Lower lobe of right lung (tissue), 2 donors: ENCODE measurements at places on chromosomes 6 and 20. TPM values are rescaled to one million over a fixed set of nuclear protein-coding genes. Genes with fewer than 3 reads are reported as not detected.

IL17A gene
- not detected for total RNA-seq

OR2J3 gene
- not detected for total RNA-seq

GJA1 gene
- total RNA-seq: 64.1 TPM

C20orf173 gene
- total RNA-seq: not detected

KCNQ5 gene
- total RNA-seq: 0.35 TPM

SPINT3 gene
- total RNA-seq: not detected

FHL5 gene
- 23.7 TPM for total RNA-seq

BTN1A1 gene
- not detected for total RNA-seq

IPCEF1 gene
- total RNA-seq: 7.9 TPM

MANEA gene
- 13.5 TPM for total RNA-seq

MACROD2 gene
- total RNA-seq: 73.0 TPM

CMTR1 gene
- total RNA-seq: 42.9 TPM

NOX3 gene
- not detected for total RNA-seq

KIF16B gene
- 25.1 TPM for total RNA-seq

TTBK1 gene
- total RNA-seq: 0.09 TPM

RIPOR2 gene
- 38.0 TPM for total RNA-seq

SRSF12 gene
- not detected for total RNA-seq

KCNQ2 gene
- total RNA-seq: not detected

TCP11 gene
- not detected for total RNA-seq

KIAA0408 gene
- total RNA-seq: 55.1 TPM

CGAS gene
- 10.4 TPM for total RNA-seq

GSTA3 gene
- total RNA-seq: 2.1 TPM

PRDM1 gene
- 13.9 TPM for total RNA-seq

HRH3 gene
- not detected for total RNA-seq

COL9A3 gene
- 0.89 TPM for total RNA-seq

TRIM15 gene
- total RNA-seq: not detected

GSTA2 gene
- total RNA-seq: 4.8 TPM

FAM217A gene
- total RNA-seq: not detected

MOG gene
- not detected for total RNA-seq

GHRH gene
- not detected for total RNA-seq

ADGRB3 gene
- total RNA-seq: 2.3 TPM

UBE2C gene
- 3.5 TPM for total RNA-seq

NNAT gene
- total RNA-seq: 0.83 TPM

MYB gene
- total RNA-seq: 6.1 TPM

HLA-DOB gene
- 0.95 TPM for total RNA-seq

PACSIN1 gene
- total RNA-seq: not detected

TMEM239 gene
- not detected for total RNA-seq

GNAS-AS1 gene
- total RNA-seq: 0.97 TPM

DNMT3B gene
- total RNA-seq: 1.1 TPM

CST9 gene
- total RNA-seq: not detected

IFNGR1 gene
- total RNA-seq: 208 TPM

POM121L2 gene
- not detected for total RNA-seq

ABHD16B gene
- not detected for total RNA-seq

EPB41L1 gene
- total RNA-seq: 68.9 TPM

ZC3H12D gene
- 2.6 TPM for total RNA-seq

OXT gene
- total RNA-seq: not detected

GTSF1L gene
- total RNA-seq: not detected
